ENCODE measurements at places on chromosomes 5 and 9. TPM values are rescaled to one million over a fixed set of nuclear protein-coding genes. Genes with fewer than 3 reads are reported as not detected.
A peak's percentile ranks its signal among the peaks of the same experiment; 100 is the strongest.

- DNase-seq, result peak; percentile 26
Observed at GRCh38 chr9:115629879-115630840, 512.2 kb upstream of the TNC start.

- DNase-seq, result no peak
Observed at GRCh38 chr5:71830681-71831539, 111.8 kb downstream of the CARTPT start.

- no peak for DNase-seq
Observed at GRCh38 chr5:74665273-74665672, 19.8 kb upstream of the HEXB start.

- no peak for DNase-seq
Observed at GRCh38 chr5:171221916-171222315, 87.1 kb upstream of the TLX3 start.

GRCh38 chr9:11192993-11193392 lies 580.2 kb upstream of the PTPRD start:
- DNase-seq, result no peak

DNA sequence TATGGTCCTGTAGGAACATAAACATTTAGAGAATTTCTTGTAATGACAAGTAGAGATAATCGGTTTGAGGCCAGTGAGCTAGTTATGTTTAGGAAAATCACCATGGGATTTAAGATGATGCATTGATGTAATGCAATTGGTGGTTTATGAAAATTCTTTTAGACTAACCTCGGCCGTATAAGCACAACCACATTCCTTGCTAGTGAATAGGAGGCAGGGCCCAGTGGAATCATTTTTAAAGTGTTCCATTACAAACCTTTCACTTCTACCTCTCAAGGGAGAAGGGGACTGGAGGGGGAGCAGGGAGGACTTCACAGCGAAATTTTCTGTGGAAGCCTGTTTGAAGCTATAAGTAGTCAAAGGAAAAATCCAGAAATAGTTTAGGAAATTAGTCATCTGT lies 71.8 kb upstream of the NFIL3 start:
- no peak for DNase-seq

- no peak for DNase-seq
Observed at GRCh38 chr9:83153030-83153429, 90.1 kb upstream of the RASEF start.

- DNase-seq, result peak; percentile 53
Observed at GRCh38 chr5:6401410-6401809, 23.1 kb upstream of the MED10 start.

GRCh38 chr5:97839341-97840086 lies 656.5 kb upstream of the RIOK2 start:
- DNase-seq, result no peak

Gene TAF11L5
- not detected for total RNA-seq

All from esophagus muscularis mucosa (tissue), 4 donors.